NCI-H1417 treated with DMSO at 0.1 percent for 48 hours (cell line): ENCODE measurements at places on chromosomes 2 and 18.

DNA sequence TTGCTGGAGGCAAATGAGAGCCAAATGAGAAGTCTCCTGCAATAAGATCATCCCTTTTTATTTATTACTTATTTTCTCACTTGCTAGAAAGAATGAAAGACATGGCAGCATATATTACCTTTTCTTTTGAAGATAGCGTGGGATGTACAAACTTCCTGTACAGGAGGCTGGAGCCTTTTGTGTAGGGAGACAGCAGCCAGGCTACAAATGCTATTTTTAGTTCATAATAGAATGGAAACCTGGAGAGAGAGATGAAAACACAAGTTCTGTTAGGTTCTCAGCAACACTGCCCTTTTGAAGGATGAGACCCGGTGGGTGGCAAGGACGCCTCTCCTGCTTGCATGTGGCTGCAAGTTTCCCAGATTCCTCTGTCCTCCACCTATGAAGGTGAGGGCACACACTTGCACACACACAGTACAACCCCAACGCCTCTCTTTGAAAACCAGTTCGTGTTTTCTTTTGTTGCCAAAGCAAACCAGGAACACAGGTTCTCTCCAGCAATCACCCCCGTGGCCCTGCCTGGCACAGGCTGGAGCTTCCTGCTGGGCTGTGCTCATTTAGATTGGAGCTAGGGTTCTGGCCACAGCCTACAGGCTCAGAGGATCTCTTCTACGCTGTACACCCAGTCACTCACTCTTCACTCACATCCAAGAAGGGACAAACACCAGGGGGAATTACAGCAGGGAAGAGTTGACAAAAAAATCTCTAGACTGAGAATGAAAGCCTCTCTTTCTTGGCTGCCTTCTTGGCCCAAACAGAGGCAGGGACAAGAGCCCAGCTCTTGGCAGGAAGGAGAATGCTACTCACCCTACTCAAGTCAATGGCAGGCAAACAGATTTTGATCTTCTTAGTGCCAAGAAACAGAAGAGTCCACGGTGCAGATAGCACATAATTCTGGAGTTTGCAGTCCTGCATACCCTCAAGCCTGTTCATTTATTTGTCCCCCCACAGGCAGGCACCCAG is 55.6 kb downstream of the MRPL35 start:
- DNase-seq, result no peak

DNA sequence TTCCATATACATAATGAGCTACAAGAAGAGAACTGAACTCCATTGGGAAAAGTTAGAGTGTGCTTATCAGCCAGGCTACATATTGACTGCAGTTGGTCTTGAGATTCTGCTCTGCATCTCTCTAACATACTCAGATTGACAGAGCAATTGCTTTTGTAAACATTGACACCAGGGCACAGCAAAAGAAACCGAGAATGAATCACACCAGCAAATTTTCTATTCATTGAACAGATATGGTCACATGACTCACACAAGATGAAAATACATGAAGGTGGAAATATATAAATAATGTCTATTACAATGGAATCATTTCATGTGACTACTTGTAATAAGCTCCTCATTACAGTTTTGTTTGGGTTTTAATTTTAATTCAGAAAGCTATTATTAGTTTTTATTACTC is 691.9 kb upstream of the TMEFF2 start:
- peak; percentile 8 for DNase-seq

DNA sequence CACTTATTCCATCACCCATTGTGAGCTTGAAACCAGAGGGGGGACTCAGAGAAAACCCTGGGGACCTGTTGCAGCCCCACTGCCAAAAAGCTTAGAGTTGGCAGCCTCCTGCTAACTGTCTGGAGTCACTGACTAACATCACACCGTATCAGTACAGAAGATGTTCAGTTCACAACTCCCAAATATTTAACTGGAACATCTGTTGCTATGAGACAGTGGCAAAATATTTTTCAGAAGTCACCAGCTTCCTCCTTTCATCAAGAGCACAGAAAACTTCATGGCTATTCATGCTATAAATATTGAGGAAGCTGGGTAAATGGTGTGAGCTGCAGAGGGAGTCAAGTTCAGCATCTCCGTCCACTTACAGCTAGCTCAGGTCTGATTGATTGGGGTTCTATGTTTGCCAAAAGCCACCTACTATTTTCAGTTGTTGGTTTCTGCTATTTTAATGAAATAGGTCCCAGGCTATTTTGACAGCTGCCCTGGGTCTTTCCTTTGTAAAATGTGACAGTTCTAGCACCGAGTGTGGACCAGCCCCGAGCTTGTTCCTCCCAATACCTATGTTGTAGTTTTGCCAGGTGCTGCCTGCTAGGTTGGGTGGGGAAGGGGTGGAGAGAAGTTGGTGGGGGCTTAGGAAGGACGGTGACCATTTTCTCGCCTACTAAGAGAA is 9.8 kb downstream of the TUBB6 start:
- DNase-seq, result no peak

- no peak for DNase-seq
These were observed 15.9 kb upstream of the IL1R1 start for GRCh38 chr2:102126660-102127059.

- peak; percentile 52 for DNase-seq
These were observed 7.0 kb downstream of the LPIN1 start for GRCh38 chr2:11753452-11753885.

DNA sequence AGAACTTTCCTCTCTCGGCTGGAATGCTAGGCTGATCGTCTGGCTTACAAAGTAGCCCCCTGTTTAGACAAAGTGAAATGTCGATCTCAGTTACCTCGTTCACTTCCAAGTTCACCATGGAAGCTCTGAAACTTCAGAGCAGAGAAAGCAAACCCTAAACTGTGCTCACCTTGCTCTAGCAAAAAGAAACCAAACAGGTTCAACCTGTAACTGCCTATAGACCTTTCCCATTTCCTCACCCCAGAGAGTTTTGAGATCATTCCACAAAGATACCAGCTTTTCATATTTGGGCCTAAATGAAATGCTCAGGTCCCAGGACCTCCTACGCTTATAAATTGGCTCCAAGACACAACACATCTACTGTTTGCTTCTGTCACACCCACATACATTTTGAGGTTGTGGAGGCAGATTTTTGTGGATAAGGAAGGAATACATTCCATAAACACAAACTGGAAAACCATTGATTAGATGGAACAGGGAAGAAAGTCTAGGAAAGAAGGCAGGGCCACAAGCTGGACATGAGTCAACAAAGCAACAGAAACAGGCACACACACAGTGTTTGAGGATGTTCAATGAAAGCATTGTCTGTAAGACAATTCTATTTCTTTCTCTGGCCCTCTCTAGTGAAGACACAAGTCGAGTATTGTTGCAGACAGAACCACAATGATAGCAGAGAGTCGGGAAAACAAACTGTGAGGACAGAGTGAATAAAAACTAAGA is 52.8 kb upstream of the TGIF1 start:
- no peak for DNase-seq

- peak; percentile 79 for DNase-seq
These were observed 116.0 kb upstream of the AQP4 start for GRCh38 chr18:26981360-26982082.

DNA sequence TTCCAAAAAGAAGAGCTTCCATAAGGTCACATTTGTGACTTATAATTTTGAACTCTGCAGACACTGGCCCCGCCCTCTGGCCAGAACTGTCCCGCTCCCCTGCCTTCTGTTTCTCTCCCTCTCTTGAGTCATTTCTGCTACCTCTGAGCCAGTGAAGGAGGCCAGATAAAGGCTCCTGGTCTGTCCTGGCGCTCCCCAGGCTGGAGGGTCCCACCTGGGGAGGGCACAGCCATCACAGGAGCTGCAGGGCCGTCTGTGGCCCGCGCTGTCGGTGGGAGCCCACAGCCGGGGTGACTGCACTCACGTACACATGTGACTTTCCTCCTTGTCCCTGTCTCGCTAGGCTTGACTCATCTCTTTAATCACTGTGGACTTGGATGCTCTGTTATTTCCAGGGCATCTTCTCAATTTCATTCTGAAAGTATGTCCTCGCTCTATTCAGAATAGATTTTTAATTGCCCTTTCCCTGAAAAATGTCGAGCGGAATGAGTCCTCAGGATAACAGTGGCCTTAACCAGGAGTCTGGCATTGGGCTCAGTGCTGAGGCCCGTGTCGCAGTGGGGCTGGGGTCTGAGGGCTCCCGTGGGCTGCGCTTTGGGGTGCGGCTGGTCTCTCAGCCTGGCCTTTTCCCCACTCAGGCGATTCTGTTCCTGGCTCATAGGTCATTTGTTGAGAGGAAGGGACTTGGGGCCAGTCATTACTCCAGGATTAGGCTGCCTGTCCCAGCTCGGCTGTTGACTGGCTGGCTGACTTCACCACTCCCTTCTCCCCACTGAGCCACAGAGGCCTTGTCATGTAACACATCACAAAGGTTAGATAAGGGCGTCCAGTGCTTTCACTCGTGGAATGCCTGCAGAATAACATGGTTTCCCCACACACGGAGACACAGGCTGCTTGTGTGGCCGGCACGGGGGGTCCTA is 34.5 kb downstream of the KLHL29 start:
- no peak for DNase-seq

- DNase-seq, result no peak
These were observed 315.0 kb downstream of the PARD3B start for GRCh38 chr2:204860274-204860673.

- DNase-seq, result no peak
These were observed 198.6 kb downstream of the CAMKMT start for GRCh38 chr2:44560352-44560751.
